Activated gamma-delta T cell treated with anti-CD3 and anti-CD28 coated beads, Interleukin-2, amount 50 U/mL, for 16 hours (primary cell): ENCODE measurements at places on chromosomes 16 and 17.

GRCh38 chr16:82201926-82202325, 31.9 kb upstream of the MPHOSPH6 start:
- no peak for DNase-seq

- DNase-seq = no peak
Observed at GRCh38 chr17:57257895-57258851, 1.9 kb downstream of the MSI2 start.

- no peak for DNase-seq
Observed at GRCh38 chr17:75552425-75553294, 27.2 kb downstream of the LLGL2 start.

GRCh38 chr17:40886090-40886489, 1.0 kb upstream of the KRT20 start:
- no peak for DNase-seq

- DNase-seq = no peak
Observed at GRCh38 chr17:80772906-80773242, 218.8 kb upstream of the CHMP6 start.

- DNase-seq = no peak
Observed at GRCh38 chr16:11100239-11100750, 155.7 kb downstream of the SOCS1 start.
